Ovary (tissue), 10 donors: ENCODE measurements at places on chromosomes 11 and 22.

GRCh38 chr22:32236970-32237369, 18.2 kb downstream of the SLC5A4 start:
- no peak for DNase-seq

DNA sequence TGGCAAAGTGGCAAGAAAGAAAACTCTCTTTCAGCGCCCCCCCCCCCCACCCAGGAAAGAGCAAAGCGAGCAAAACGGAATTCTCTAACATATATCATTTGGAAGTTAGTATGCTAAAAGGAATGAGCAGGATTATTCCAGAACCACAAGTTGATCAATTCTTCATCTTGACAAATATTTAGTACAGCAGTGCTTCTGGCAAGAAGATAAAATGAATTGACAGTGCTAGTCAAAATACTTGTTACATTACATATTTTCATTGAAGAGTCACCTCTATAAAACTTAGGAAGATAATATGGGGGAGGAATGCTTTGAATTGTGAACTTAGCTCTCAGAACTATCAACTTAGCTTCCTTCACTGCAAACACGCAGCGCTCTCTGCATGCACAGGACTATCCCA, 377.4 kb downstream of the DYNC2H1 start:
- no peak for DNase-seq

DNA sequence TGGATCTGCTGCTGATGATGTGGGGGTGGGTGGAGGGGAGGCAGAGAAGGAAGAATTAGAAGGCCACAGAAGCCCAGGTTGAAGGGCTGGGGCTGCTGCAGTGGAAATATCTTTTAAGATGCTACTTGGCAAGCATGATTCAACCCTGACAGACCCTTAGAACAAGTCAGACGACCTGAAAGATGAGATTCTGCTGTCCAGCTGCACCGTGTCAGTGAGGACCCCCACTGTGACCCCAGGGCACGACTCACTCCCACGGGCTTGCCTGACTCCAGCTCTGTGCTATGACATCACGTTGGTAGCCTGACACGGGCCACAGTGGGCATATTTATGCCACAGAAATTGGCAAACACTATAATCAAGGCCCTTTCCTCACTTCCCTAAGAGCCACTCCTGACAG, 36.0 kb downstream of the LRFN4 start:
- DNase-seq: no peak

DNA sequence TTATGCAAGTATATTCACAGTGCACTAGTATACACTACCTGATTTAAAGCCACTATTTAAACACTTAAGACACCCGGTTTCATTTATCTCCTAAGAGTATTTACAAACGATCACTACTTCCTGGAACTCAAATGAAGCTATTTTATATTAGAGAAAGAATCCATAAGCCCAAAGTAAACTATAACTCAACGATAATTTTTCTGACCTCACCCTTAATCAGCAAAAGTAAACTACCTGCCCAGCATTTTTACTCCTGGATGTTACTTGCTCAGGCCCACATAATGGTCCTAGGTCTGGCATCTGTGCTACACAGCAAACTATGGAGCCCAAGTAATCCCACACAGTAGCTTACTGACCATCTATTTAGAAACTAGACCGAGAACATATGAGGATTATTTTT, 33.4 kb downstream of the TSG101 start:
- no peak for DNase-seq

GRCh38 chr22:37313376-37314314, 31.3 kb downstream of the CYTH4 start:
- DNase-seq: no peak

GRCh38 chr22:50403701-50404101, 60.6 kb downstream of the PPP6R2 start:
- DNase-seq: peak; percentile 50
